ENCODE measurements at places on chromosomes 4 and X. TPM values are rescaled to one million over a fixed set of nuclear protein-coding genes. Genes with fewer than 3 reads are reported as not detected.

The SPANXB1 gene
- polyA plus RNA-seq, result not detected

The CCDC160 gene
- 0.07 TPM for polyA plus RNA-seq

The GPR78 gene
- polyA plus RNA-seq, result not detected

The HELT gene
- not detected for polyA plus RNA-seq

The GPAT3 gene
- 4.8 TPM for polyA plus RNA-seq
